ENCODE measurements at places on chromosomes 2 and 18. TPM values are rescaled to one million over a fixed set of nuclear protein-coding genes. Genes with fewer than 3 reads are reported as not detected.

DNA sequence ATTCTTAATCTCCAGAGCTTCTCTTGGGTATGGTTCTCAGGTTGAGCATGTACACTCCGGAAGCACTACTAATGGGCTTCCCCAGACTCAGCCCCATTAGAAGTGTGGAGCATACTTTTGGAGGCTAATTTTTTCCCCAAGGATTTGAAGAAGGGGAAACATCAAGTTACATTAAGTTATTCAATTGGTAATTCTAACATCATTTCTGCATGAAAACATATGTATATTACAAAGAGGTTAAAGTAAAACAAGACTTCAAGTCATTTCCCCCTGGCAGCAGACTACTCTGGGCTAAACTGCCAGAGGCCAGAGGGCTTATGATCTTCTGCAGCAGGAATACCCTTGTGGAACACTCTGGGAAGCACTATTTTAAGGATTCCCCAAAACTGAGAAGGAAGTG, 227.7 kb upstream of the STK17B start:
- H3K27me3 ChIP-seq = peaks cover 4% of the 10 kb centered on the region
- no peaks in the 10 kb centered on the region for H3K36me3 ChIP-seq
- no peak overlapping the region for H3K27ac ChIP-seq
- H3K4me3 ChIP-seq = no peak overlapping the region
- no peak for DNase-seq

- peaks cover 50% of the 10 kb centered on the region for H3K4me1 ChIP-seq
- H3K36me3 ChIP-seq = peaks cover 16% of the 10 kb centered on the region
- no peaks in the 10 kb centered on the region for H3K27me3 ChIP-seq
- peak overlapping the region; percentile 38 for H3K4me3 ChIP-seq
- no peak for DNase-seq
These were observed 14.8 kb downstream of the AFTPH start for GRCh38 chr2:64538764-64539433.

GRCh38 chr2:187748958-187749357, 194.7 kb upstream of the TFPI start:
- no peak overlapping the region for H3K4me3 ChIP-seq
- peak; percentile 43 for DNase-seq
- no peaks in the 10 kb centered on the region for H3K36me3 ChIP-seq
- no peaks in the 10 kb centered on the region for H3K27me3 ChIP-seq

GRCh38 chr2:135984199-135985017, 1.0 kb downstream of the DARS1 start:
- H3K4me1 ChIP-seq = peaks cover 52% of the 10 kb centered on the region
- peak overlapping the region; percentile 100 for H3K27ac ChIP-seq
- H3K36me3 ChIP-seq = peaks cover 57% of the 10 kb centered on the region
- no peaks in the 10 kb centered on the region for H3K27me3 ChIP-seq

GRCh38 chr2:229831805-229832509, 89.9 kb downstream of the TRIP12 start:
- H3K27ac ChIP-seq = no peak overlapping the region
- H3K36me3 ChIP-seq = peaks cover 56% of the 10 kb centered on the region
- peaks cover 25% of the 10 kb centered on the region for H3K4me1 ChIP-seq
- H3K4me3 ChIP-seq = no peak overlapping the region
- no peak for DNase-seq

DNA sequence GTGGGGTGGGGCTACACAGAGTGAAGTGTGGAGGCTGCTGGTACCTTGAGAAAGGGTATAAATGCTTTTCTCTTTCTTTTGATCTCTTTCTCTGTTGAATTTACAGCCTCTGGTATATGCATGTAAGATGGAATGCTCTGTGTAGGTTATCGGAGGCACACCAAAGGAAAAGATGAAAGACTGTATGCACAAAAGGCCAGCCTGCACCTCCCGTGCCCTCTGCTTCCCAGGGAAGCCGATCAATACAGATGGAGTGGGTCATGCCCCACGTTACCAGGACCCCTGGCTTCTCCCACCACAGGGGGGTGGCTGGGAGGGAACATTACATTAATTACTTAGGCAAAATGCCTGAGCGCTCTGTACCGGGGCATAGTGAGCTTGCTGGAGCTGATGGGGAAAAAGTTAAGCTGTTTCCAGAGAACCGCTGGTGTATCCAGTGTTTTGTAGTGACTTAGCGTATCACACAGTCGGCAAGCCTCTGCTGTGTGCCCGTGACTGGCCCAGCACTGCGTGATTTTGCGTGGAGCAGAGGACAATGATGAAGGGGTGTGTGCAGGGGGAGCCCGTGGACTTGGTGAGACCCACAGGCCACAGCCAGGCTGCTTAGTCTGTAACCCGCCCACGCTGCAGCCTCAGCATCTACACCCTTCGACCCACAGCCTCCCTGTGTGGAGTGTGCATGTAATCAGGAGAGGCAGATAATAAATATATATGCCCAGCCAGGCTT, 8.0 kb downstream of the ALLC start:
- no peaks in the 10 kb centered on the region for H3K4me1 ChIP-seq
- H3K4me3 ChIP-seq = no peak overlapping the region
- H3K27ac ChIP-seq = no peak overlapping the region

DNA sequence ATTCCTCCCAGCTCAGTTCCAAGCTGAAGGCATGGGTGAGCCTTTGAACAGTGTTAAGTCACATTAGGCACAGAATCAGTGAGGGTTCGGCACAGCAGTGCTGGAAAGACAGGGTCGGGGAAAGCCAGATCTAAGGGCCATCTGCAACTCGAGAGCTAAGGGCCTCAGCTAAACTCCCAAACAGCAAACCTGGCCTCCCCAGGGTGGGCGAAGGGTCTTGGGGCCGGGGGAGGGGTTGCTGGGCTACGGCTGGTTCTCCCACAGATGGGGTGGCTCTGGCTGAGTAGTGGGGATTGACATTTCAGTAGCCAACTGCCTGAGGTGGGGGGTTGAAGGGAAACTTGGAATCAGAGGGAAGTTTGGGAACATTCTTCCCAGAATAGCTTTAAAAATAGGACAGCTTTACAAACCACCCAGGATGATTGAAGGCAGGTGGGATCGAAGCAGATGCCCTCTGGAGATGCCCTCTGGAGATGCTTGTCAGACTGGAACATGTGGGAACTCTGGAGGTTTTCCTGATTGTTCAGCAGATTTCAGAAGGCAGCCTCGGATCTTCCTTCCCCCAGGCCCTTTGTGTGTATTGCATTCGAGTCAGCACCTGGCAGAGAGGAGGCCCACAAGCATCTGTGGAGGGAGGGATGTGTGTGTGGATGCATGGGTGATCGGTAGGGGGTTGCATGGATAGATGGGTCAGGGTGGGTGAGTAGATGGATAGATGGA, 156.4 kb downstream of the SMAD7 start:
- H3K27ac ChIP-seq = no peak overlapping the region
- no peak for DNase-seq
- H3K4me3 ChIP-seq = no peak overlapping the region
- H3K27me3 ChIP-seq = peaks cover 2% of the 10 kb centered on the region
- peaks cover 2% of the 10 kb centered on the region for H3K36me3 ChIP-seq

GRCh38 chr2:134167015-134167414, 86.9 kb upstream of the MGAT5 start:
- H3K27ac ChIP-seq = no peak overlapping the region
- peaks cover 22% of the 10 kb centered on the region for H3K4me1 ChIP-seq
- no peaks in the 10 kb centered on the region for H3K27me3 ChIP-seq
- no peak for DNase-seq
- H3K36me3 ChIP-seq = peaks cover 1% of the 10 kb centered on the region

- H3K4me1 ChIP-seq = peaks cover 4% of the 10 kb centered on the region
- no peaks in the 10 kb centered on the region for H3K27me3 ChIP-seq
- no peak for DNase-seq
- H3K4me3 ChIP-seq = no peak overlapping the region
- peaks cover 6% of the 10 kb centered on the region for H3K36me3 ChIP-seq
These were observed 365.3 kb downstream of the NBAS start for GRCh38 chr2:15195813-15196212.

- H3K36me3 ChIP-seq = no peaks in the 10 kb centered on the region
- DNase-seq = no peak
- no peak overlapping the region for H3K4me3 ChIP-seq
- H3K27ac ChIP-seq = no peak overlapping the region
- H3K4me1 ChIP-seq = peaks cover 3% of the 10 kb centered on the region
These were observed 8.7 kb upstream of the NGEF start for GRCh38 chr2:233021771-233022170.

DNA sequence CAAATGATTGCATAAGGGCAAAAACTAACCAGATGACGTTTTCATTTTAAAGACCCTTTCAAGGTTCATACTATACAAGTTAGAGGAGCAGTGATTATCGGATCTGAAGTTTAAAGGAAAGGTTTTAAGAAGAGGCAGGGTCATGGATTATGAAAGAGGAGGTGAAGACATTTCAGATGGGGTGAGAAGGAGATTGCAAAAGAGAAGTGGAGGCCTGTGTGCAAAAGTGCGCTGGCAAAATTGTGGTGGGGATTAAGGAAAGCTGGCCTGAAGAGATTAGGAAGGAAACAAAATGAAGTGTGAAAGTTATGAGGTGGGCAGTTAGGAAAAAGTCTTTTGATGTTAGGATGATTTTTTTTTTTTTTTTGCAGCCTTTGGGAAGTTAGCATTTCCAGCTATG, 935.7 kb upstream of the FAM98A start:
- no peaks in the 10 kb centered on the region for H3K27me3 ChIP-seq
- DNase-seq = no peak
- no peak overlapping the region for H3K4me3 ChIP-seq
- no peak overlapping the region for H3K27ac ChIP-seq
- no peaks in the 10 kb centered on the region for H3K4me1 ChIP-seq

GRCh38 chr2:74514368-74515270, at the start of gene TLX2:
TSS of gene TLX2 (plus strand) at chr2:74514450. CDS start at chr2:74514807, 357 bp downstream.
- H3K4me3 ChIP-seq = peak within 1 kb of the TSS; percentile 81
- H3K4me1 ChIP-seq = peaks cover 29% of the 10 kb centered on the region
- H3K27ac ChIP-seq = peak within 1 kb of the TSS; percentile 72
- DNase-seq = peak; percentile 70
- peaks cover 77% of the 10 kb centered on the region for H3K27me3 ChIP-seq
- H3K36me3 ChIP-seq = peaks cover 9% of the 10 kb centered on the region

DNA sequence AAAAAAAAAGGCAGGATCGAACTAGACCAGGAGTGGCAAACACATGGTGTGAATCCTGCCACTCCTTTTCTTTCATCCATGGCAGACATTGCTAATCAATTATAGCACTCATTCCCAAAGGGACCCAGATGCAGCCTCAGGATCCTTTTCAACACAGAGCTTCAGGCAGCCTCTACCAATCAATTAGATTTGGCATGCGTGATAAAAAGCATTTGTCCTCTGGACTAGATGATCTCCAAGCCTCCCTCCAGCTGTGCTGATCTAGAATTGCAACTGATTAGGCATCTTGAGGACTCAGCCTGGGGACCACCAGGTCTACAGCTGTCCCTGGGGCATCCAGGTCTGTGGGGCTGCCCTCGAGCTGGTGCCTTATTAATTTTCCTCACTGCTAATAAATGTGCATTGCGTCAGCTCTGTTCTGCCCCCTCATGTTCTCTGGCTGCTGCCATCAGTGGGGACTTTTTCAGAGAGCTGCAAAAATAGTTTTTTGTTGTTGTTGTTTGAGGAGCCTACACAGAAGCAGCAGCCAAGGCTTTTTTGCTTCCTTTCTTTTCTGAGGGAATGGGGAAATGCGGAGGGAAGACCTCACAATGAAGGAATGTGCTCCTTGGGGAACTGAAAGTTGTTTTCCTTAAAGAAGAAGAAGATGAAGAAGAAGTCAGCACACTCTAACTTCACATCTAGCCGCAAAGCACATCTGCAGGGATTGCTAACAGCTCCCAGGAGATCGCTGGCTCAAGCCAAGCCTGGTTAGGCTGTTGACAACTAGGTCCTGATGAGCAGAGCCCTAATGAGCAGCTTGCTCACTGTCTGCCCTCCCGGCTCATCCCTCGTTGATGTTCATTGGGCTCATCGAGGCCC, 8.8 kb upstream of the ATOH8 start:
- no peak overlapping the region for H3K4me3 ChIP-seq
- no peak for DNase-seq
- H3K27ac ChIP-seq = no peak overlapping the region
- H3K27me3 ChIP-seq = peaks cover 81% of the 10 kb centered on the region
- H3K4me1 ChIP-seq = peaks cover 7% of the 10 kb centered on the region

GRCh38 chr2:231707625-231707926, 749 bp upstream of the PTMA start:
- no peak for DNase-seq
- peak overlapping the region; percentile 100 for H3K27ac ChIP-seq
- peaks cover 1% of the 10 kb centered on the region for H3K27me3 ChIP-seq
- H3K36me3 ChIP-seq = peaks cover 38% of the 10 kb centered on the region
- peaks cover 29% of the 10 kb centered on the region for H3K4me1 ChIP-seq

GRCh38 chr18:30387401-30387800, 655.1 kb downstream of the DSC3 start:
- H3K27me3 ChIP-seq = no peaks in the 10 kb centered on the region
- DNase-seq = no peak
- no peaks in the 10 kb centered on the region for H3K4me1 ChIP-seq
- H3K27ac ChIP-seq = no peak overlapping the region
- no peak overlapping the region for H3K4me3 ChIP-seq

DNA sequence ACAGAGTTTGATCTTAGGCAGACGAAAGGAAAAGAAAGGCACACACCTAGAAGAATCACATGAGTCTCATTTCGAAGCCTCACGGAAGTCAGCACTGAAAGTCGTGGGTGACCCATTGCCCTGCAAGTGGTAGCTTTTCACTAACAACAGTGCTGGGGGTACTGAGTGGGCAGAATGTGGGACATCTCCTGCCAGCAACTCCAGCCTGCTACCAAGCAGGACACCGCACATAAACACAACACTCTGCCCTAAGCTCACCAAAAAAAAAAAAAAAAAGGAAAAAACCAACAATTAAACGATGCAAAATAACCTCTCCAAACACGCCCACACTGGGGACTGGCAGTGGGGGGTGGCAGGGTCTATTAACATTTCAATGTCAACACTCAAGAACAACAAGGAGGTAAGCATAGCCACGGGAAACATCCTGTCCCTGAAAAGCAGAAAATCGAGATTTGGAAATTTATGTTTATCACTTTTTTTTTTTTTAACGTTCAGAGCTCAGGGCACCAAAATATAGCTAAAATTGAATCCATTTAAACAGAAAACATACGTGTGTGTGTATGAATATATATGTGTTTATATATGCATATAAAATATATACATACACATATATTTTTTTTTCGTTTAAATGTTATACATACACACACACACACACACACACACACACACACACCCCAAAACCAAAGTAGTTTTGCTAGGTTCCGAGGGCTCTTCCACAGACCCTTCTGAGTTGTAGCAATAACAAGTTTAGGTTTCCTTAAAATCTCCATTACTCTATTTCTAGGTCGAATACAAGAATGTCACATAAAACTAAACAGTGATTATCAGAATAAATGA, 2.2 kb downstream of the INO80D start:
- DNase-seq = peak; percentile 76
- H3K4me3 ChIP-seq = peak overlapping the region; percentile 100
- H3K36me3 ChIP-seq = peaks cover 12% of the 10 kb centered on the region
- H3K4me1 ChIP-seq = peaks cover 28% of the 10 kb centered on the region
- peak overlapping the region; percentile 99 for H3K27ac ChIP-seq
- no peaks in the 10 kb centered on the region for H3K27me3 ChIP-seq

GRCh38 chr18:51654488-51655326, 457.2 kb upstream of the MEX3C start:
- no peak overlapping the region for H3K4me3 ChIP-seq
- peaks cover 2% of the 10 kb centered on the region for H3K4me1 ChIP-seq
- H3K36me3 ChIP-seq = no peaks in the 10 kb centered on the region
- no peak overlapping the region for H3K27ac ChIP-seq
- DNase-seq = no peak
- H3K27me3 ChIP-seq = peaks cover 1% of the 10 kb centered on the region

The CPS1 gene
- 0.88 TPM for total RNA-seq

The CTAGE1 gene
- total RNA-seq = not detected

The CBLN2 gene
- not detected for total RNA-seq

The ARHGAP28 gene
- total RNA-seq = not detected

The TRABD2A gene
- 56.3 TPM for total RNA-seq

The NT5DC4 gene
- total RNA-seq = not detected

The MRPS9 gene
- total RNA-seq = 32.4 TPM

The C2orf81 gene
- total RNA-seq = 1.7 TPM

The ASAP2 gene
- total RNA-seq = 0.83 TPM

The TXNDC2 gene
- total RNA-seq = not detected

The RNF152 gene
- 0.92 TPM for total RNA-seq

Data from activated CD4-positive, alpha-beta T cell treated with anti-CD3 and anti-CD28 coated beads, Interleukin-2, amount 10 ng/mL, durations not matched to agents 24 days and 14 days (primary cell).